Fibroblast of villous mesenchyme (primary cell): ENCODE measurements at places on chromosomes 13 and 19.

- DNase-seq, result no peak
These were observed 13.1 kb downstream of the NFKBID start for GRCh38 chr19:35887197-35887596.

DNA sequence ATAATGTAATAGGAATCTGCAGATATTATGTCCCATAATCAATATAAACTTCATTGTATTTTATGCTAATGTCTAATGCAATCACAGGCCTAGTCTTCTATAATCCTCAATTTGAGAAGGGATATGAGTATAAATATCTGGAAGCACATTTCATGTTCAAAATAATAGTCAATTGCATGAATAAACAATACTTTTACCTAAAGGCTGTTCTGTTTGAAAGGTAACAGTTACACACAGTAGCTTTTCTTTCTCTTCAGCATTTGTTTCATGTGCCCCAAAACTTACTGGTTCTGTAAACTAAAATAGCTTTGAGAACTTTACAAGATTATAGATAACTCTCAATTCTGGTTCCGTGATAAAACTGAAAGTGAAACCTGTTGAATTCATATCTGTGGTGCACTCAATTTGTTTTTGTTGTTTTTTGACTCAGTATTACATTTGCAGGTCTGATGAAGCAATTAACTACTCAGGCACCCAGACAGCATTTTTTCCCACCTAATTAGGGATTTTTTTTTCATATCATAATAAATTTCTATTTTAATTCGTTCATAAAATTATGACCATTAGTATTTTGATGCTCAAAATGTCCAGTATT is 1193.8 kb downstream of the SLITRK1 start:
- no peak for DNase-seq

- no peak for DNase-seq
These were observed 11.7 kb downstream of the NKPD1 start for GRCh38 chr19:45149129-45149528.

GRCh38 chr13:46296115-46296822 is 84.5 kb downstream of the LRRC63 start:
- peak; percentile 93 for DNase-seq

DNA sequence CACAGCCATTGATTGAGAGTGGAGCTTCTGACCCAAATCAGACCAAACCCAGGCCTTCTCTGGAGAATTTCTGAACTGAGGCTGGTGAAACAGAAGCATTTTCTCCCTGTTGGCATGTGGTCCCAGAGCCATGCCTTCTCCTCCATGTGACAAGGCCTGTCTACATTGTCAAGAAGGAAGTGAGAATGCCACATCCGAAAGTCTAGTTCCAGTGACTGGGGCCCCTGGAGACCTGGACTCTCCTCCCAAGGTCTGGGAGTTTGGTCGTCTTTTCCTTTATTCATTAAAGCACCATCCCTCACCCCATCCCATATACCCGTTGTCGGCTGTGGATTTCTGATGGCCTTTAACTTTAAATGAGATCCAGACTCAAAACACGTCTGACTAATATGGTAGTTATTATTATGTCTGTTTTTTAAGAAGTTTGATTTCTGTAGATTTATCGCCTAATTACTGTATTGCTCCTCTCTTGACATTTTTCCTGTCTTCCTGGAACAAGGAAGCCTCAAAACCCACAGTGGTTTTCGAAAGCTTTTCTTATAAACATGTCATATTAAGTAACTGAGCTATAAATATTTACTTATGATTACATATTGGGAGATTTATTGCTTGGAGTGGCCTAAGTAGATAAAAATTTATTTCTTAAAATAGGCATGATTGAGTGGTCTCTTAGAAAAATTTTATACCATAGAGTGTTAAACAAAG is 128.3 kb upstream of the FRY start:
- peak; percentile 70 for DNase-seq

- DNase-seq, result no peak
These were observed 367.5 kb downstream of the SLITRK6 start for GRCh38 chr13:85431720-85432119.

GRCh38 chr13:44153496-44153895 is 220.1 kb upstream of the SERP2 start:
- DNase-seq, result no peak

DNA sequence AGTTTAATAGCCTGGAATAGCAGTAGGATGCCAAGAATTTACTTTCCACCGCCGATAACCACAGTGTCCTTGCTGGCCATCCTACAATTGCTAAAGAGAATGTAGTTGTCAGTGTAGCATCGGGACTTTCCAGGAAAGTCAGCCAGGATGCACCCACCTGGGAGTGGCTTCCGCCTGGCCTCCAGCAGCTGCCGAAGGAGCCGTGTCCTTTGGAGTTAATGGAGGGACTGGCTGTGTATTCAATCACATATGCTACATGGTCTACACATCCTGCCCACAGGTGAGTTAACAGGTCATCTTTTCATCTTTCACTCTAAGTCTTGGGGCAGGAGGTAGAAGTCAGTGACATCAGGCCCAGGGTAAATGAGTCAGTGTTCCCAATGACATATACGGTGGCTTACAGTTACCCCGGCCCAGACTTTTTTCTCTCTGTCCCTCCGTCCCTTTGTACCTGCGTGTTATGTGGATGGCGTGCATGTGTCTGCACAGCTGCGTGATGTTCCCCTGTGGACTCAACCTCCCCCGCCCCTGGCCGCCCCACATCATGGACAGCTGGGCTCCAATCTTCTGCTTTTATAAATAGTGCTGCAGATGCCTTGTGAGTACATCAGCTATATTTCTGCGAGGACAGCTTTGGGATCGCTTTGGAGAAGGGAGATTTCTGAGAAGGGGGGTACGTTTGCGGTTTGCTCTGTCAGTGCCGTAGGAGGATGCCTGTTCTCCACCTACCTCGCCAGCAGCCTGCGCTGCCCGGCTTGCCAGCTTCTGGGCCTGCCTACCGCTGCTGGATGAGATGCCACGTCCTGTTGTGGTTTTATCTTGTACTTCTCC is 63.1 kb downstream of the ATP11A start:
- no peak for DNase-seq

- peak; percentile 2 for DNase-seq
These were observed at the start of gene GPR12 for GRCh38 chr13:26759907-26760831. TSS of gene GPR12 (minus strand) at chr13:26760786. CDS start at chr13:26759827, 959 bp downstream.

GRCh38 chr13:32126278-32126677 is 94.7 kb downstream of the FRY start:
- DNase-seq, result peak; percentile 32

- DNase-seq, result no peak
These were observed 53.4 kb upstream of the GPR12 start for GRCh38 chr13:26813980-26814348.

DNA sequence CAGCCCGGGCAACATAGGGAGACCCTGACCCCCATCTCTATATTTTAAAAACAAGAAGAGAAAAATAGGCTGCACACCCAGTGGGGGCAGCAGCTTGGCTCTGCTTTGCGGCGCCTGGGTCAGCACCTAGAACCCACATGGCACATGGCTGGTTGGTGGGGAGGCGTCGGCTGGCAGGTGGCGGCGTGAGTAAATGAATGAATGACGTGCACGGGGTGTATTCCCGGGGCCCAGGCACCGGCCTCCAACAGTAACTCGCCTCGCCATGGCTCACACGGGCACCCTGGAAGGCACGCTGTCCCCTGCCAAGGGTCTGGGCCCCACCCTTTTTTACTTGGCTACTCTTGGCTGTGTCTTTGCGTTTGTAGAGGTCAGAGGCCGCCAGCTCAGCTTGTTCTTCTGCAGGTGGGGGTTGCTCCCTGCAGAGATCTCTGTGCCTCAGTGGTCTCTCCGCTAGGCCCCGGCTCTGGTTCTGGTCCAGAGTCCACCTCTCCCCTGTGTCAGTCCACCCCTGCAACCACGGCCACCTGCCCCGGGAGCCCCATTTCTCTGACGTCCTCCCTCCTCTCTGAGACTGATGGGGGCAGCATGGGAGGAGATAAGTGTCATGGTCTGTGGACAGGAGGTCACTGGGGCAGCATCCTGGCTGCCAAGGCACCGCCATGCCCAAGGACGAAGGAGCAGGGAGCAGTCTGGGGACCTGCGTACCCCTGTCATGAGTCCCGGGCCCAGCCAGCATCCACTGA is 5.6 kb downstream of the FZR1 start:
- no peak for DNase-seq

- no peak for DNase-seq
These were observed 83.7 kb upstream of the OBI1 start for GRCh38 chr13:78742659-78743058.

- peak; percentile 30 for DNase-seq
These were observed 32.2 kb upstream of the USP12 start for GRCh38 chr13:27203854-27204253.

DNA sequence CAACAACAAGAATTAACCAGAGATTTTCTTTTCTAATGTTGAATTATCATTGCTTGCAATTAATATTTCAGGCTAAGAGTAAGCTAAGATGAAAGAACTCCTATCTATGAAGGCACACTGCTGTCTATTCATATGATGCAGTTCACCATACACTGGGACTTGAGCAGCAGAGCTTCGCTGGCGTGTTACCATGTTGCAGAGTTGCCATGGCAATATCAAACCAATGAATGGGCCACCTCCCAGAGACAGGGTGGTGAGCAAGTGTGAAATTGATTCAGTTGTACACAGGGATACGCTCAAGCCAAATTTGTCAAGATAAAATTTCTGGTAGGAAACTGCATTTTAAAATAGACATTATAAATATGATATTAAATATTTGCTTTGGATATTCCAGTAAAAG is 69.3 kb upstream of the MYO16 start:
- no peak for DNase-seq

DNA sequence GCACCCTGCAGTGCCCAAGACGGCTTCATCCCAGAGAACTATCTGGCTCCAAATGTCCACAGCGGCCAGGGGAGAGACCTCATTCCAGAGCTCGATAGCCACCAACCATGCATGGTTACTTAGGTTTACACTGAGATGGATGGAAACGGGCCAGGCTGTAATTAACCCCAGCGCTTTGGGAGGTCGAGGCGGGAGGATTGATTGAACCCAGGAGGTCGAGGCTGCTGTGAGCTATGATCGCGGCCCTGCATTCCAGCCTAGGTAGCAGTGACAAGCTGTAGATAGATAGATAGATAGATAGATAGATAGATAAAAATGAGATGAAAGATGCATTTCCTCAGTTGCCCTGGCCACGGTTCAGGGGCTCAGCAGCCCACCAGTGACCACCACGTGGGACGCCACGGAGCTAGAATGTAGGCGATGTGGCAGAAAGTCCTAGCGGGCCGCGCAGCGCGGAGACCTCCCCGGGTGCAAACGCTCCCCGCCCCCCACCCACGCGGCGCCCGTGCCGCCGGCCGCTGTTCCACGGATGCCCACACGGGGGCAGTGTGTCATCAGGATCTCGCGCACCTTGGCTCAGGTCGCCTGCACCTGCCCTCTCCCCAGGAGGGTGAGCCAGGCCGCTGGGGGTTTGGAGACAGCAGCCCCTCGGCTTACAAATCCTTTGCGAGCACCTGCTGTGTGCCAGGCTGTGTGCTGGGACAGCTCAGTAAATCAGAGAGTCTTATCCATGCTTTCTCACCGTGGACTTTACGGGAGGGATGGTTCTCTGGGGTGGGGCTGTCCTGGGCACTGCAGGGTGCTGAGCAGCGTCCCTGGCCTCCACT is 13.5 kb upstream of the TLE5 start:
- DNase-seq, result no peak

- DNase-seq, result no peak
These were observed 30.8 kb downstream of the RGCC start for GRCh38 chr13:41488124-41488523.

DNA sequence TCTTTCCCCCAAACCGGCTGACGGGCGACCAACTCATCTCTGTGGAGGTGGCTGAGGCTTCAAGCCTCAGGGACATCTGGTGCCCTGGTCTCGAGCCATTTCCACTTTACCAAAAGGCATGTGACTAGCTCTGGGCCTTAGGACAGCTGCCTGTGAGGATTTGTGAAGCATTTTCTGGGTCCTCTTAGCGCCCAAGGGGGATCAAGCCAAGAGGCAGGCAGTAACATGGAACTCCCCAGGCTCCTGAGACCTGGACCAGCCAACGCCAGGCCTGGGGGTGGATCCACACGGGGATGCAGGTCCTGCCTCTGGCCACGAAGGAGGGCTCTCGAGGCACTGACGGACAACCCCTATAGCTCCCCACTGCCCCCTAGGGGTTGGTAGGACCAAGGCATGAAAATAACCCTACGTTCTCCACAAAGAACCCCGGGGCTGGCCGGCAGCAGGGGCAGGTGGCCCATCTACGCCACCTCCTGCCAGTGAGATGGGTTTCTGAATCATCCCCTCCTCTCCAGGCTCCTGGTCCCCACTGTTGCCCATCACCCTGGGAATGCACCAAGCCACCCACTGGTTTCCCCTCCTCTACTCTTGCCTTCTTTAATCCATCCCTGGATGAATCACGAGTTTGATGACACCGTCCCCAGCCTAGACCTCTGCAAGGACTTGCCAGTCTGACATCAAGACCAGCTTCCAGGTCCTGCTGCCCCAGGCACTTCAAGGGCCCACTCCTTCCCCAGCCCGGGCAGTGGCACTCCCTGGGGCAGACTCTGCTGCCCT is 7.0 kb upstream of the MYDGF start:
- peak; percentile 20 for DNase-seq

- no peak for DNase-seq
These were observed 523.9 kb upstream of the ARGLU1 start for GRCh38 chr13:107091861-107092260.

DNA sequence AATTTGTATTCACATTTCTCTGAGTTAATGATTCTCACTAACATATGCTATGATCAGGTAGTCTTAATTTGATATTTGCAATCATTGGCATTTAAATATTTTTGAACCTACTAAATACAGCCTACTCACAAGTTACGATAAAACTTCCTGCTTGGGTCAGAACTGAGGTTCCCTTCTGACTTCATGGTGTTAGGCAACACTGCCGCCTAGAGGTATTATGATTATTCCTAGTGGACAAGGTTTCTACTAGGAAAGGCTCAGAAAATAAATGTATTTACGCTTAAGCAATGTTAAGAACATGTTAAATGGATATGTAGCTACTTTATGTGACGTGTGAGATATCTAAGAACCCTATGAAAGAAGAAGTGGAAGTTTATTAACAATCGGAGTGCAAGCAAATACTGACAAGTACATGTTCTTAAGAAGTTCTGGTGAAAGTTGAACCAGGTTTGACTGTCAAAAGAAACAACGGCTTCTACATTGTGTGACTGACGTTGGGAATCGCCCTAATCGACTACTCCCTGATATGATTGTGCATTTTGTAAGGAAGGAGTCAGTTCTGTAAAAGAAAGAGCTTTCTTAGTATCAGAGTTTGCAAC is 1395.8 kb downstream of the SLITRK5 start:
- peak; percentile 0 for DNase-seq

DNA sequence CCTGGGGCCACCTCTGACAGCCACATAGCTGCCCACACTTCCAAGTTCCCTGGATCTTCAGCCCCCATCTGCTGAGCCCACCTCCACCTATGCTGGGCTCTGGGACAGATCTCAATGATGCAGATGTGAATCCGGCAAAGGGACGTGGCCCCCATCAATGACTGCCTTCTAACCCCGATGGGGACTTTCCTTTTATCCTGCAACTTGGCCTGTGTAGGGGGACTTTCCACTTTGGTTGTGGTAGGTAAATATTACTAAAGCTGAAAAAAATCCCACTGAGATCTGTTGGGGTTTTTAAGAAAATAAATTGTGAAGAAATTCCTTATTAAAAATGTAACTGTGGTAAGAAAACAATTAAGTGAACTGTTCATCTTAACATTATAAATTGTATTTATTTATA is 20.8 kb upstream of the ASPDH start:
- no peak for DNase-seq
